ENCODE measurements at places on chromosomes 11 and 22. TPM values are rescaled to one million over a fixed set of nuclear protein-coding genes. Genes with fewer than 3 reads are reported as not detected.

DNA sequence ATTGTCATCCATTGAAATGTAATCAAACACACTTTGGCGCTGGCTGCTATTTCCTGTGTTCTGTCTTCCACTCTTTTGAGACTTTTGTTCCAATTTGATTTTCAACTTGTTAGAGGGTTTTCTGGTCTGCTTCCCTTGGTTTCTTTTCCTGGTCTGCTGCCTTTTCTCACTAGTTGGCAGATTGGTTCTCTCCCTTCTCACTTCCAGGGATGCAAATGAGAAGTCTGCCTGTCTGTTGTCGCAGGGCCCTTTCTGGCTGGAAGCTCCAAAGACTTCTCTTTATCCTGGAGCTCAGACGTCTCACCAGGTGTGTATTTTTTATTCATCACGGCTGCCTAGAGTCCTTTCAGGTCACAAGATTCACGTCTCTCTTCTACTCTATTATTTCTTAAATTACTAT, 84.0 kb downstream of the RPS6KA4 start:
- DNase-seq = no peak

The SERPING1 gene
- 774 TPM for total RNA-seq

The MS4A12 gene
- total RNA-seq = not detected

The NAP1L4 gene
- total RNA-seq = 89.0 TPM

The C1QTNF5 gene
- 57.7 TPM for total RNA-seq

- no peak for DNase-seq
Observed at GRCh38 chr11:104763930-104764709, 134.1 kb downstream of the CASP12 start.
